ENCODE measurements at places on chromosomes 6 and 20. TPM values are rescaled to one million over a fixed set of nuclear protein-coding genes. Genes with fewer than 3 reads are reported as not detected.

Gene SUMO4
- total RNA-seq, result 0.16 TPM

Gene DACT2
- 0.16 TPM for total RNA-seq

Gene SOX18
- not detected for total RNA-seq

Gene GRIK2
- total RNA-seq, result not detected

Gene CST9L
- total RNA-seq, result not detected

Gene C6orf132
- total RNA-seq, result 17.4 TPM

Gene HFE
- total RNA-seq, result 9.2 TPM

Gene MAP3K4
- total RNA-seq, result 17.6 TPM

Gene AVP
- total RNA-seq, result not detected

Gene LGSN
- not detected for total RNA-seq

Measured in hair follicular keratinocyte (primary cell).